T-cell (primary cell): ENCODE measurements at places on chromosomes 2 and 18.
A peak's percentile ranks its signal among the peaks of the same experiment; 100 is the strongest.

DNA sequence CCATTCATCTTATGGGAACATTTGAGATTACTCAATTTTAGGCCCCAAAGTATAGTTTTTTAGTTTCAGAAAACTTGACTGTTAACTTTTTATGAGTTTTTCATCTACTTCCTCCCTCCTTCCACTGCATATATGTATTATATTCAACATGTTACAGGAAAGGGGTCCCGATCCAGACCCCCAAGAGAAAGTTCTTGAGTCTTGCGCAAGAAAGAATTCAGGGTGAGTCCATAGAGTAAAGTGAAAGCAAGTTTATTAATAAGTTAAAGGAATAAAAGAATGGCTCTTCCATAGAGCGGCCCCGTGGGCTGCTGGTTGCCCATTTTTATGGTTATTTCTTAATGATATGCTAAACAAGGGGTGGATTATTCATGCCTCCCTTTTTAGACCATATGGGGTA is 172.6 kb downstream of the MCFD2 start:
- DNase-seq = no peak

GRCh38 chr18:24397694-24398368 is at the start of gene OSBPL1A:
OSBPL1A (minus strand) TSS chr18:24397824; CDS start chr18:24377533, 20,291 bp downstream.
- peak; percentile 44 for DNase-seq

DNA sequence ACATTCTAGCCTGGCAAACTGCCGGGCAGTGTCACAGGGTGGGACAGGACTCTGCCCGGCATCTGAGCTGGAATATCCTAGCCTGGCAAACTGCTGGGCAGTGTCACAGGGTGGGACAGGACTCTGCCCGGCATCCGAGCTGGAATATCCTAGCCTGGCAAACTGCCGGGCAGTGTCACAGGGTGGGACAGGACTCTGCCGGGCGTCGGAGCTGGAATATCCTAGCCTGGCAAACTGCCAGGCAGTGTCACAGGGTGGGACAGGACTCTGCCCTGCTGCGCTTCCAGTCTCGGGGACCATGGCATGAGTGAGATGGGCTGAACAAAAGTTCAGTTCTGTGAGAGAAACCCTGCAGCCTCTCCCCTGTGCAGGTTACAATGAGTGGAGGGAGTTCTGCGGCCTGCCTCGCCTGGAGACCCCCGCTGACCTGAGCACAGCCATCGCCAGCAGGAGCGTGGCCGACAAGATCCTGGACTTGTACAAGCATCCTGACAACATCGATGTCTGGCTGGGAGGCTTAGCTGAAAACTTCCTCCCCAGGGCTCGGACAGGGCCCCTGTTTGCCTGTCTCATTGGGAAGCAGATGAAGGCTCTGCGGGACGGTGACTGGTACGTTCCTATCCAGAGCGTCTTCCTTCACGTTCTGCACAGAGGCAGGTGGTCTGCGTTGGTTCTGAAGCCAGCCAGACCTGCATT is 80.3 kb downstream of the TPO start:
- DNase-seq = no peak

GRCh38 chr2:113716291-113716690 is 40.2 kb downstream of the SLC35F5 start:
- no peak for DNase-seq

- no peak for DNase-seq
These were observed 32.8 kb upstream of the TANC1 start for GRCh38 chr2:158935617-158936016.

DNA sequence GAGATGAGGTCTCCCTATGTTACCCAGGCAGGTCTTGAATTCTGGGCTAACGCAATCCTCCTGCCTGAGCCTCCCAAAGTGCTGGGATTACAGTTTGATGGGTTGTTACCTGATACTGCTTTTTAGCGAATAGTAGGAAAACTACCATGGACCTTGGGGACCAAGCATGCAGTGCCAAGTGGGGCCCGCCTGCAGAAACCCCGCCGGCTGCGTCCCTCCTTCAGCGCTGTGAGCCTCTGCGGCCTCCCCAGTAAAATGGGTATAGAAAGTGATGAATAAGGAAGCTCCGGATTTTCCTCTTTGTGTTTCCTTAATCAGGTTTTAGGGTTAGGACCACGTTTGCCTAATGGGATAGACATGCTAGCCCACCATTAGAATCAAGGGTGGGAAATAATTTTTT is 30.4 kb downstream of the RAMP1 start:
- no peak for DNase-seq
